ENCODE measurements at places on chromosomes 2 and 18.

GRCh38 chr2:147365622-147366021, 479.2 kb upstream of the ACVR2A start:
- no peak for DNase-seq

GRCh38 chr2:113173542-113174375, at the start of gene PSD4:
Gene PSD4 (plus strand): TSS chr2:113173971. CDS start chr2:113182457, 8,486 bp downstream.
- DNase-seq: no peak

GRCh38 chr2:65368468-65368867, 63.9 kb downstream of the SPRED2 start:
- DNase-seq: no peak

DNA sequence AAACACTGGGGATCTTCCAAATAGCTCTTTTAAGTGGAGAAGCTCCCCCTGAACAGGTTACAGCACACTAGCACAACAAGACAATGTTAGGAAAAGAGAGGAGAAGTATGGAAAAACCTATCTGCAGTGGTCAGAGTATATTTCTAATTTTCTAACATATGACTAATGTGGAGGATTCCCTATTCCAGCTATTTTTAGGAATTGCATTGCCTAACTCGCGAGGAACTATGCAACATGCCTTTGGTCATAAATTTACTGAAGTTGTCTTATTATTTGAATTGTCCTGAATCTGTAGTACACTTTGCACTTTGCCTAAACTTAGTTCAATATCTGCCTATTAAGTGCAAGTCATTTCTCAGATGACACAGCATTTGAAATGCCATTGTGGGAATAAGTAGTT, 381.4 kb downstream of the CCDC85A start:
- DNase-seq: peak; percentile 29

DNA sequence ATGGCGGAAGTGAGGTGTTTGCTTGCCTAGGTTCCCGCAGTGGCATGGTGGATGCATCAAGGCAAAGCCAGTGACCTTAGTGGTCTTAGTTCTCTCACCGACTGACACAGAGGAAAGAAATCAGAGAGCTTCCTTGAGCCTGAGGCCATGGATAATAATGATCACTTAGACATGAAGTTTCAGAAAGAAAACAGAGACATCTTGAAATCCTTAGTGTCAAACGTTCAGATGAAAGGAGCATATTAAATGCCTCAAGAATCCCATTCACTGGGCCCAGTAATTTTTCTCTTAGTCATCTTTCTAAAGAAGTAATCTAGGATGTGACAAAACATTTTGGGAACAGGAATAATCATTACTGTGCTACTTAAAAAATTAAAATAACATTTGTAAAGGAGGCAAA, 35.2 kb downstream of the COPS8 start:
- peak; percentile 41 for DNase-seq

DNA sequence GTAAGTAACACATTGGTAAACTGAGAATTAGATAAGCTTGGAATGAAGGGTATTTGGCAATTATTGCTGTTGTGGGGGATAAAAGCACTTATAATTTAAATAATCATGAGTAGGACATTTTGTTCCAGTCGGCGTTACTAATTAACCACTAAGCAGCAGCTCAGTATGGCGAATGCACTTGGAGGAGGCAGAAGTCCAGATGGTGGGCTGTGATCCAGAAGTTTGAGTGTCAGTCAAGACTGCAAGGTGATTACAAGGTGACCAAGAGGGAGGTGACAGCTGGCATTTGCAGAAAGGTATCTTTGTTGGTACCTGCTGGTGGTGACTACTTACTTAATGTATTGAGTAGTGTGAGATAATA, 643.6 kb upstream of the FAM98A start:
- no peak for DNase-seq

- DNase-seq: no peak
Measured at GRCh38 chr2:193428336-193428818, 1233.6 kb upstream of the TMEFF2 start.

DNA sequence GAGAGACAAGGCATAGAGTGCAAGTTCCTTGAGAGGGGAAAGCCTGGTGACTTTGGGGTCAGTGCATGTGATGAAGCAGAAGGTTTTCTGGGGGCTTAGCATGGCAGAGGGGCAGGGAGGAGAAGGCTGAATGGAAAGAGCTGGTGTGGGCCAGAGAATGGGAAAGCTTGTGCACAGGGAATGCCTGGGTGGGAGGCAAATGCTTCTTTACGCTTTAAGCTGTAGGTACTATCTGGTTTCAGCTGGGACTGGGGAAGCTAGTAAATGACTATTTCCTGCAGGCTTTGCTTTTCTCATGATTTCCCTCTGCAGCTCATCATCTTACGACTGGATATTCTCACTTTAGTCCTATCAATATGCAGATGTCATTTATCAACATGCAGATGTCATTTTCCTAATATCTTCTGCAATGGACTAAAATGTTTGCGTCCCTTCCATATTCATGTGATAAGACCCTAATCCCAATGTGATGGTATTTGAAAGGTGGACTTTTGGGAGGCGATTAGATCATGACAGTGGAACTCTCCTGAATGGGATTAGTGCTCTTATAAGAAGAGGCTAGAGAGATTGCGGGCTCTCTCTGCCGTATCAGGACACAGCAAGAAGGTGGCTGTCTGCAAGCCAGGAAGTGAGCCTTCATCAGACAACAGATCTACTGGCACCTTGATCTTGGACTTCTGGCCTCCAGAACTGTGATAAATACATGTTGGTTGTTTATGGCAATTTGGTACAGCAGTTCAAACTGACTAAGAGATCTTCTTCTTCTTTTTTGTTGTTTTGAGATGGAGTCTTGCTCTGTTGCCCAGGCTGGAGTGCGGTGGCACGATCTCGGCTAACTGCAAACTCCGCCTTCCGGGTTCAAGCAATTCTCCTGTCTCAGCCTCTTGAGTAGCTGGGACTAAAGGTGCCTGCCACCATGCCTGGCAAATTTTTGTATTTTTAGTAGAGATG, 50.1 kb downstream of the MYCN start:
- no peak for DNase-seq

GRCh38 chr2:235043762-235044500, 92.1 kb downstream of the SH3BP4 start:
- no peak for DNase-seq

GRCh38 chr2:95719473-95720060, 127.8 kb downstream of the TRIM43 start:
- DNase-seq: no peak

Data from AG10803 (cell line).